ENCODE measurements at places on chromosomes 3 and 15.

GRCh38 chr15:64865998-64866520 is 24.3 kb downstream of the PLEKHO2 start:
- no peak for DNase-seq

DNA sequence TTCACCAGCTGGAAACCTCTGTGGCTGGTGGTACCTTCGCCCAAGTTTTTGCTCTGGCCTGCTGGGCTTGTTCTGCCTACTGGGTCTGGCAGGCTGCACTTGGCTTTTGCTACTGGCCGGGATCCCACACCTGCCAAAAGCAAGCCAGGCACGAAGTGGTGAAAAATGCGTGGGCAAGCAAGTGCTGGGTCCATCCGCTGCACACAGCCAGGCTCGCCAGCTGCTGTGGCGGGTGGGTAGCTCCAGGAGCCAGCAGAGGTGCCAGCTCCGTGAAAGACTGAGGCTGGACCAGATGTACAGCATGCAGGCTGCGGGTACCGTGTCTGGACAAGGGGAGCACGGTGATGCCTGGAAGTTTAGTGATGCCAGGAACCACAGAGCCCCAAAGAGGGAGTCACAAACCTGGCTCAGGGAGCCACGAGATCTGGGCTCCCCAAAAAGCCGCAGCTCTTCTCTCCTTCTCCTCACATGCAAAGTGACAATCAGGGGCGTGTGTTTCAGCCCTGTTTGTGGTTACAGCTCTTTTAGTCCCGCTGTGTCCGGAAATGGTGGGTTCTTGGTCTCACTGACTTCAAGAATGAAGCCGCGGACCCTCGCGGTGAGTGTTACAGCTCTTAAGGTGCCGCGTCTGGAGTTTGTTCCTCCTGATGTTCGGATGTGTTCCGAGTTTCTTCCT is 1455.6 kb upstream of the GBE1 start:
- DNase-seq = no peak

GRCh38 chr3:15899388-15899787 is 101.6 kb upstream of the ANKRD28 start:
- no peak for DNase-seq

DNA sequence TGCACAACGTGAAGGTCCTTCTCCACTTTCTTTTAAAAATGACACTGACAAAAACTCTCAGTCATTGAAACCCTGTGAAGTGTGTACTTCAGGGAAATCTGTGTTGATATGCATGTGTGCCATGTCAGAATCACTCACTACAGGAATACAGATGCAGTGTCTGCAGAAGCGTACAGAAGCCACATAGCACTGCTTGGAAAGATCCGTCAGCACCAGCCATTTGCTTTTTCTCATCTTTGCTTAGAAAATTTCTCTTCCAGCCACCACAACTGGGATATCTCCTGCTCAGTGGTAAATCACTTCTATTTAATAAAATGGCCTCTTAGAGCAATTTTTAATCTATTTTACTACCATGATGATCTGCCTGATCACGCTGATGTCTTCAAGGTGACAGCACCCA is 91.3 kb upstream of the ARHGEF26 start:
- no peak for DNase-seq

GRCh38 chr3:104648823-104649222 is 717.9 kb upstream of the ALCAM start:
- no peak for DNase-seq

DNA sequence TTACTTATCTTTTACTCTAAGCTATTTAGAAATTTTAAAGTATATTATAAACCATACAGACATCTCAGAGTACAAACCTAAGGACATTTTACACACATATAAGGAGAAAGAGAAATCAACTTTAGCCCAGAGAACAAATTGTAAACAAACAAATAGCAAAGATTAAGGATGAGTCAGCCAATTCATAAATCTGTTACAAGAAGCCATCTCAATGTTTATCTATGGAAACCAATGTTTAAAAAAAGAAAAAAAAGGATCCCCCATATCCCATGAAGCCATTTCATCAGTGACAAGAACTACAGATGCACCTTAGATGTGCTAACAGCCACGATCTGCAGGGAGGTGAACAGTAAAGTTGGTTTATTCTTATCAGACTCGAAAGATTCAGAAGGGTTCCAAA is 437.1 kb downstream of the SHQ1 start:
- no peak for DNase-seq

- no peak for DNase-seq
These were observed 3.8 kb downstream of the DCBLD2 start for GRCh38 chr3:98897701-98898100.

- no peak for DNase-seq
These were observed 14.7 kb downstream of the THBS1 start for GRCh38 chr15:39595338-39596221.

GRCh38 chr15:81752546-81752942 is 293.3 kb downstream of the MEX3B start:
- peak; percentile 88 for DNase-seq

DNA sequence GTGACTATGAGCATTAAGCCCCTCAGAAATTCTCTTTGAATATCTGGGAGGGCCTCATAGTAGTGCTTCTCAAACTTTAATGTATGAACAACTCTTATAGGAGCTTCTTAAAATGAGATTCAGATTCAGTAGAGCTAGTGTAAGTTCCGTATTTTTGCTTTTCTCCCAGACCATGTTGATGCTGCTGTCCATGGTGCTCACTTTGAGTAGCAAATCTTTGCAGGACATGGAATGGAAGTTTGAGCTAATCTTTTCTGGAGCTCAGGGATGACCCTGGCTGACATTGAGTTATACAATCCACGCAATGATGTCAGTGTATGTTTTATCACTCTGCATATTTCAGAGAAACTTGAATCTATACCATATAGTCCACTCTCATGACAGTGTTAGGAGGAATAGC is 134.2 kb downstream of the OTOL1 start:
- no peak for DNase-seq

DNA sequence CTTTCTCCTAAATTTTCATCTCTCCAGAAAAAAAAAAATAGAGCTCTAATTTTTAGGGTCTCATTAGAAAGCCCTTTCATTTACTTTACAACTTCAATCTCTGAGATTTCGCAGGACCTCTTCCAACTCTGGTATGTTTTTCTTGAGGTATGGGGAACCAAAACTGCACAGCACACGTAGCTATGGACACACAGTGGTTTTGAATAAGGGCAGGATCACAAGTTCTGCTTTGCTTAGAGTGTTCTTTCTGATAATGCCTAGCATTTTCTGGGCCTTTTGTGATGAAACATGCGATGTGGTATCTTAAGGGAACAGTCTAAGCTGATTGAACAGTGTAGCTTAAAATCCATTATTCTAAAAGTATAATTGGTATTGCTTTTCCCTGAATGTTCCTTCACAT is 25.3 kb downstream of the ZNF592 start:
- no peak for DNase-seq

DNA sequence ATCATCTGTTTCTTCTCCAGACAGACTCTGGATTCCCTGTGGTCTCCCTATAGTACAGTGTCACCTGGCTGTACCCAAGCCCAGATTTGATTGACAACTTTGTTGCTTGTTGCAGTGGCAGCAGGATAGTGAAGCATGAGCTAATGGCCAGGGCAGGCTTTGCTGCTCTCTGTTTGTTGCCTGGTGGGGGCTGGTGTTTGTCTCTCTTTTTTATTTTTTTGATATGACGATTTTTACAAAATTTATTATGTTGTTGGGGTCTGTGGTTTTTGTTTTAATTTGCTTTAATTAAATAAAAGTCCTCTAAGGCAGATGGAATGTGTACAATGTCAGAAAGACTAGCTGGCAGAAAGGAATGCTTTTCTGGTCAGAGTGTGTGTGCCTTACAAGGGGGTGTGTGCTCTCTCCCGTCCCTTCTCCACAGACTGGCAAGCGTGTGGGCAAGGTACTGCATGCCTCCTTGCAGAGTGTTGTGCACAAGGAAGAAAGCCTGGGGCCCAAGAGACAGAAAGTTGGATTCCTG is 15.2 kb upstream of the CLEC3B start:
- DNase-seq = no peak

GRCh38 chr3:51275111-51275805 is 109.8 kb upstream of the MANF start:
- no peak for DNase-seq

- no peak for DNase-seq
These were observed 312.8 kb downstream of the ZPLD1 start for GRCh38 chr3:102747611-102748010.

DNA sequence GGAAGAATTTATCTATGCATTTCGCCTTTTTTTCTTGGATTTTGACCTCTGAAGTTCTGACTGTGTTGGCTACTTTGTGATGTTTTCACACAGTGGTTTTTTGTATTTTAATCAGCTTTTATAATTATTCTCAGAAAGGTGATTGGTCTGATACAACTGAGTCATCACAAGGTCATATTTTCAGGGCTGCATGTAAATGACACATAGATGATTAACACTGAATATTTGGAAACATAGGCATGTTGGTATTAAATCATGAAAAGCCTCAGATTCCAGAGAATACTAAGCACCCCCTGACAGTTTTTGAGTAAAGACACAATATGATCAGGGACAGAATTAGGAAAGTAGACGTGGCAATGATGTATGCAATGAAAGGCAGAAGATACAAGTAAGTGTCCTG is 175.5 kb upstream of the SLCO3A1 start:
- no peak for DNase-seq

DNA sequence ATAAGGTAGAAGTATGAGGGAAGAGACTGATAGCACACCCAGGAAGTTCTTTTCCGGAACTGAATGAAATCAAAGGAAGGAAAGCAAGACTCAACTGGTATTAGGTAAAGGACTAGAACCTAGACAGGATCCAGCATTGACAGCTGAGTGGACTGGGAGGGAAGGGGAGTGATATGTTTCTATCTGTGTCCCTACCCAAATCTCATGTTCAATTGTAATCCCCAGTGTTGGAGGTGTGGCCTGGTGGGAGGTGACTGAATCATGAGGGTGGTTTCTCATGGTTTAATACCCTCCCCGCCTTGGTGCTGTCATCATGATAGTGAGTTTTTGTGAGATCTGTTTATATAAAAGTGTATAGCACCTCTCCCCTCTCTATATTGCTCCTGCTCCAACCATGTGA is 415.9 kb upstream of the KCNMB2 start:
- no peak for DNase-seq

DNA sequence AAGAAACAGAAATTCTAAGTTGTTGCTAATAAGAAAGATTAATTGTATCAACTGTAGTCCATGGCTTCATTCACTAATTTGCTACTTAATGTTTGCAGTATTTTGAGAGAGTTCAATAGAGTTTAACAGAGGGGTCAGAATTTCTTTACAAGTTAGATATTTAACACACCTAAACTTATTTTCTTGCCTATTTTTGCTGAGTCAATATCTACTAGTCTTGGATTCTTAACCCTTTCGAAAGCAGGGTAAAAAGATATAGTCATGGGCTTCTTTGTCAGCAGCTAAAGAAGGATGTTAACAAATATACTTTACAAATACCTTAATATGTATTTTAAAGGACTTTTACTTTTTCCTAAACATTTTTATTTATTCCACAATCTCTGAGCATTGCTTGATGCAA is 155.6 kb downstream of the MDFIC2 start:
- DNase-seq = no peak

DNA sequence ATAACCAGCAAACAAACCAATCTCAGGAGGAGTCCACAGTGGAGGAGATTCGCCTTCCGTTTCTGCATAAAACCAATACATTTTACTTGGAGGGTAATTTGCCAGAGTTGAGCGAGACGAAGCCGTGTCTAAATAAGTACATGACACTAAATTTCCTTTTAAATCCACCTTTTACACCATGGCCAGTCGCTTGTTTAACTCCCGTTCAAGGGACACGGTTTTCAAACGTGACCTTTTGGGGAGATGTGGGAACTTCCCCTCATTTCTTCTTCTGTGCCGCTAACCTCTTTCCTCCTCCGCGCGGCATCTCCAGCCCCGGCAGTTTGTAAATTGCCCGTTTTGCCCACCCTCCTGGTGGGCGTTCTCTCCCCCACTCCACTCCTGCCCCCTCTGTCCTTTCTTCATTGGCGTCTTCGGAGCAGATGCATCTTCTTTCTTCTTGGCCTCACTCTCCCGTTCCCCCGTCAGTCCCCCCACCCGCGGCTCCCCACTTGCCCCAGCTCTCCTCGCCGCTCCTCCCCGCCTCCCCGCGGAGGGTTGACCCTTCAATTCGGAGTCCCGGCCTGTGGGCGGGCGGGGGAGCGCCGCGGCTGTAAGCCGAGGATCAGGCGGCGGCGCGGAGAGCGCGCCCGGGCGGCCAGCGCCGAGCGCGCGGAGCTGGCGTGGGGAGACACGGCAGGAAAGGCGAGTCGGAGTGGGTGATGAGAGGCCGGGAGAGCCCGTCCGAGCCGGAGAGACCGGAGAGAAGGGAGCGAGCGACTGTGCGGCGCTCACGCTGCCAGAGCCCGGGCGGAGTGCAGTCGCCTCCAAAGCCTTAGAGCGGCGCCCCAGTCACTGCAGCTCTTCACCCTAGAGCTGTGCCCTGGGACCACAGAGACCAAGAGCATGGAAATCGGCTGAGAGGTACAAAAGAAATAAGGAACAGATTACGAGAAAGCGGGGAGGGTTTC is at the start of gene NLGN1:
TSS of gene NLGN1 (plus strand) at position 584 of the 950 bp plus-strand sequence.
- peak; percentile 74 for DNase-seq

DNA sequence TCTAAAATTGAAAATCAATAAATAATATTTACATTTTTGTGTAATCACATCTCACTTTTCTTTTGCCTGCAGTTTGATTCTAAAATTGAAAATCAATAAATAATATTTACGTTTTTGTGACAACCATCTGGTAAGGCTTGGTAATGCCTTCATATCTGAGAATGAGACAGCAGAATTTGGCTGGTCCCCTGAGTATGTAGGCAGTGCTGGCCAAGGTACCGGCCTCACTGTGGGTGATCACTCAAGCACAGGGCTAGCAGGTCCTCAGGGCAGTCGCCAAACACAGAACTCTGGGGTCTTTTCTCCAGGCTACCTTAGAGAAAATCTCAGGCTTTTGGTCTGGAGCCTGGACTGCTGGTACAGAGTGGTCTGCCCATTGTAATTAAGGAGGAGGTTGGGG is 26.2 kb downstream of the RTP3 start:
- DNase-seq = no peak

GRCh38 chr15:84919106-84919667 is 34.7 kb downstream of the SLC28A1 start:
- no peak for DNase-seq

GRCh38 chr3:10508619-10509260 is 3.4 kb upstream of the ATP2B2 start:
- no peak for DNase-seq
